HEK293T (cell line): ENCODE measurements at places on chromosomes 11 and 22.

DNA sequence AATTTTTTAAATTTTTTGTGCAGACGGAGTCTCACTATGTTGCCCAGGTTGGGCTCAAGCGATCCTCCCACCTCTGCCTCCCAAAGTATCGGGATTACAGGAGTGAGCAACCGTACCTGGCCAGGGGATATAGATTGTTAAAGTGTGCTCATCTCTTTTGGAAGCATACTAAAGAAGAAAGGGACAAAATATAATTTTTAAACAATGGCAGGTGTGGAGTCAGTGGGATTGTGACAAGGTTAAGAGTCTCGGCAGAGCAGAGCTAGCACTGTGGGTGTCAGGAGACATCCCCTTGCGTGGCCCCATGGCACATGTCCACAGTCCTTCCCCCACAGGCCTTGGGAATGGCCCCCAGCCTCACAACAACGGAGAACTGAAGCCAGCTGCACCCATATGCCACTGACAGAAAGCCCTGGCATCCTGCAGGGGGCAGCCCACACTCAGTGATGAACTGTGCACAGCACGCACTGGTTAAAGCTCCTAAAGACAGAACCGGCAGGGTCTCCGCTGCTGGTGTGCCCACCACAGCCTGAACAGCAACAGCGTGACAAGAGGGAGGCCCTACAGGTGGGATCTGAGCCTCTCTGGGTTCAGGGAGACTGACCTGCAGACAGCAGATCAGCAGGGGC, 29.9 kb downstream of the SERPIND1 start:
- peak; percentile 67 for DNase-seq

- no peak for DNase-seq
Observed at GRCh38 chr22:27989758-27990450, 70.8 kb upstream of the PITPNB start.

GRCh38 chr11:10233581-10233980, 60.4 kb downstream of the SBF2 start:
- DNase-seq = no peak

- DNase-seq = no peak
Observed at GRCh38 chr22:40729284-40729683, 50.0 kb downstream of the MCHR1 start.

GRCh38 chr22:37848587-37849088, 581 bp upstream of the EIF3L start:
- DNase-seq = peak; percentile 47

DNA sequence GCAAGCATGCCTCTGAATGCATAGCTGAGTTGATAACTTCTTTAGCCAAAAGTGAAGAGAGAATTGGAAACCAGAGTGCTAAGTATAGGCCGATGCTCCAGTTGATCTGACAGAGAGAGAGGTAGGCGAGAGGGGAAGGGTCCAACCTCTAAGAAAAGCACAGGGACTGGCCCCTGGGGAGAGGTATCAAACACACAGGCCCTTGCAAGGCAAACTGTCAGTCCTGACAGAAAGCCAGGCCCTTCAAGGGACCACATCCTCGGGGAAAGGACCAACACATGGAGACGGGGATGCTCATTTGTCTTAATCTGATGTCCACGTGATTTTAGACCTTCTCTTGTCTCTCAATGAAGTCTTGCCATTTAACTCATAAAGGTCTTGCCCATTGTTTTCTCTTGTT, 43.9 kb upstream of the SPATA19 start:
- no peak for DNase-seq

DNA sequence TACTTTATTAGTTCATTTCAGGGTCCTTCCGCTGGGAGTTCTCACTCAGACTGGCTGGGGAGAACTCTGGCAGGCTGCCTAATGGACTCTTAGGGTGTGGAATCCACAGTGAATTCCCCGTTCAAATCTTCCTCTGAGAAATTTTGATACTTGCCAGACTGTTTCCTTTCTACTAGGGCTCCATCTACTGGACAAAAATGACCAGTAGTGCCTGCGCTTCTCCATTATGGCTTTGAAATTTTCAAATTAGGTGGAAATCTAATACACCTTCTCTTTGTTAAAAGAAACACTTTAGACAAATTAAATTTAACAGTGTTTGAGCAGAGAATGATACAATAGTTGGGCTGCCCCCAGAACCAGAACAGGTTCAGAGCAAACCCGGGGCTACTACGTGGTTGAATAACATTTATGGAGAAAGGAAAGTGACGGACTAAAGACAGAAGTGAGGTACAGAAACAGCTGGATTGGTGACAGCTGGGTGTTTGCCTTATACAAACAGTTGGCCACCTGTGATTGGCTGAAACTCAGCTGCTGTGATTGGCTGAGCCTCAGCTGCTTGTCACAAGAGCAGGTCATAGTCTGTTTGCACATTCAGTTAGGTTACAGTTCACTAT, 52.9 kb upstream of the FDX1 start:
- DNase-seq = peak; percentile 78

- no peak for DNase-seq
Observed at GRCh38 chr11:42528911-42529310, 782.9 kb upstream of the API5 start.

DNA sequence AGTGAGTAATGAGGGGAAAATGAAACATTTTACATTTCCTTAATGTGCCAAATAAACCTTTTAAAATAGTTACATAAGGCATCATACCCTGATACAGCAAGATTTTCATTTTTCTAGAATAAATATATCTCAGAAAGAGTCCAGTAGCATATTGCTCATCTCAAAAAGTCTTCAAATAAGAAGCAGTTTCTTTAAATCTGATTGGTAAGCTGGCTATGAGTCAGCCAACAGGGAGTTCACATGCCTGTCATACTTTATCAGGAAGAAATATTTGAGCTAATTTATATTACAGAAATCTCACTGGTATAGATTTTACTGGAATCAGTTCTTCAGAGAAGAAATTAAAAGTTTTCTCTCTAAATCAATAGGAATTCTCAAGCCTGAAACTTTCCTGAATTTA, 258.1 kb downstream of the C11orf87 start:
- no peak for DNase-seq

- peak; percentile 55 for DNase-seq
Observed at GRCh38 chr11:45580399-45580798, 85.0 kb downstream of the CHST1 start.

- DNase-seq = no peak
Observed at GRCh38 chr11:66126064-66126463, 56.0 kb downstream of the PACS1 start.

GRCh38 chr11:65538915-65539743, 14.2 kb downstream of the SCYL1 start:
- DNase-seq = no peak

GRCh38 chr22:21070690-21071615, 25.2 kb downstream of the LRRC74B start:
- no peak for DNase-seq

GRCh38 chr22:38700270-38700788, 414 bp downstream of the JOSD1 start:
- DNase-seq = no peak

DNA sequence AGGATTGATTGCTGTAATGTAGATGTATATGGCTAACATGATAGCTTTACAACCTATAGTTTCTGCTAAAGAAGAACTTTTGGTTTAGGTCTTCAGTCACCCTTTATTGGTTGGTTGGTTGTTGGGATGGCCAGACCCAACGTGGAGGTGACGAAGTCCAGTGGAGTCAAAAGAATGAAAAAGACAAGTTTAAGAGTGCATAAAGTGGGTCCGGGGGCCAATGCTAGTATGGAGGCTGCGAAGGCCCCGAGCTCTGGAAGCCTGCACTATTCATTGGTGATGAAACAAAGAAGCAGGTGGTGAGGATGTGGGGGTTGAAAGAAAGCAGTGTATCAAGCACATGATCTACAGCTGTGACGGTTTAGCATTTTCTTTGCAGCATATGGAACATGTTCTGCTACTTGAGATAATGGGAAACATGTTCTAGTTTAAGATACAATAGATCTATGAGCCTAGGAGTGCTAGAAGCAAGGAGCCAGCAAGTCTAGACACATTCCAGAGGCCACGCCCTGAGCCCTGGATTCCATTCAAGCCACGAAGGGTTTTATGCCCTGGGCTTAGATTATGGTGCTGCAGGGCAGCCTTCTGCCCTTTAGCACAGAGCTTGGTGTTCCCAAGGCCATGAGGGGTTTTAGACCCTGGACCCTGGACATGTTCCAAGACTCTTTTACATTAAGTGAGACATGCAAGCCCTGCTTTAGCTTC, 6.3 kb downstream of the TCP11L1 start:
- DNase-seq = no peak

GRCh38 chr22:37905534-37906363, at the start of gene MICALL1:
TSS of gene MICALL1 (plus strand) at chr22:37906297. CDS start at chr22:37906423, 126 bp downstream.
- peak; percentile 90 for DNase-seq

DNA sequence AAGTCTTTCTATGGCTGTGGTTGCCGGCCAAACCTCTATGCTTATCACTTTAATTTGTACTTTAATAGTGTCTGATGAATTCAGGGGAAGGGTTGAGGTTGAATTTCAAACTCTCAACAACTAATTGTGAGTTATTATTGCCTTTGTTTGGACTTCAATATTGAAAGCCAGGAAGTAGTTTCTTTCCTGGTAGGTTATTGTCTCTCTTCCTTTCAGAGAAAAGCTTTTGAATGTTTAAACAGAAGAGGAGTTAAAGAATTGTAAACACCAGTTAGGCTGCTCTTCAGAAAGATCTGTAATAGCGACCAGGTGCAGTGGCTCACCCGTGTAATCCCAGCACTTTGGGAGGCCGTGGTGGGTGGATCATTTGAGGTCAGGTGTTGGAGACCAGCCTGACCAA, 22.2 kb downstream of the NNMT start:
- no peak for DNase-seq

DNA sequence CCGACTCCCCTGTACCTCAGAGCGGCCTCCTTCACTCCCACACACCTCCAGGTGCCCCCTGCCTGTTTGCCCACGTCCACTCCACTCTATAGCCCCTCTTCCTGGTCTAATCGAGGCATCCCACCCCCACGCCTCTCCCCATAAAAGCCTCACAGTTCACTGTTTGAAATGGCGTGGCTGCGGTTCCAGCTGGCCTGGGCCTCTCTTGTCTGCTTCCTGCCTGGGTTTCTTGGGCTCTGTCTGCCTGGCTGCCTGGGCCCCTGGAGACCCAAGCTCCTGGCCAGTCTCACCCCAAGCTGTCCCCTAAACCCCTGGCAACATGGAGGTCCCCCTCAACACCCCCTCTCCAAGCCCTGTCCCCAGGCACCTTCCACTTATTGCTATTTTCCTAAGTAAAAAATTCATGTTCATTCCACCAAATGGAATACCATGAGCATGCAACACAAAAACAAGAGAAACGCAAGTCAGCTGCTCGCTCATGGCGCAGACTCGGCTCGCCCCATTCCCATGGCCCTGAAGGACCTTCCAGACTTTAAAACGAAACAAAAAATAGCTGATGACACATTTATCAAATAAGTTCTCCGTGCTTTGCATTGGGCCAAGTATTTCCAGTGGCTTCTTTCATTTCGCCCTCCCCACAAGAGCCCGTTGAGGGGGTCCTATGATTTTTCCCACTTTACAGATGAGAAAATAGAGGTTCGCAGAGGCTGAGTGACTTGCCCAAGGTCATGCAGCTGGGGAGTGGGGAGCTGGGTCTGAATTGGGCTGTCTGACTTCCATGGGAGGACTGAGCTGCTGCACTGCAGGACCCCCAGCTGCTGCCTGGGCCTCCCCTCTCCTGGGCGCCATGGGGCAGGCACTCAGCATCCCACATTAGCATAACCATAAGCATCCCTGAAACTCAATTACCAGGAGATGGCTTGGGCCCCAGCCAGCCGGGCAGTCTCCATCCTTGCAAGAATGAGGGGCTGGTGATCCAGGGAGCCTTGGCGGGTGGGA, 11.7 kb upstream of the FLRT1 start:
- DNase-seq = no peak

DNA sequence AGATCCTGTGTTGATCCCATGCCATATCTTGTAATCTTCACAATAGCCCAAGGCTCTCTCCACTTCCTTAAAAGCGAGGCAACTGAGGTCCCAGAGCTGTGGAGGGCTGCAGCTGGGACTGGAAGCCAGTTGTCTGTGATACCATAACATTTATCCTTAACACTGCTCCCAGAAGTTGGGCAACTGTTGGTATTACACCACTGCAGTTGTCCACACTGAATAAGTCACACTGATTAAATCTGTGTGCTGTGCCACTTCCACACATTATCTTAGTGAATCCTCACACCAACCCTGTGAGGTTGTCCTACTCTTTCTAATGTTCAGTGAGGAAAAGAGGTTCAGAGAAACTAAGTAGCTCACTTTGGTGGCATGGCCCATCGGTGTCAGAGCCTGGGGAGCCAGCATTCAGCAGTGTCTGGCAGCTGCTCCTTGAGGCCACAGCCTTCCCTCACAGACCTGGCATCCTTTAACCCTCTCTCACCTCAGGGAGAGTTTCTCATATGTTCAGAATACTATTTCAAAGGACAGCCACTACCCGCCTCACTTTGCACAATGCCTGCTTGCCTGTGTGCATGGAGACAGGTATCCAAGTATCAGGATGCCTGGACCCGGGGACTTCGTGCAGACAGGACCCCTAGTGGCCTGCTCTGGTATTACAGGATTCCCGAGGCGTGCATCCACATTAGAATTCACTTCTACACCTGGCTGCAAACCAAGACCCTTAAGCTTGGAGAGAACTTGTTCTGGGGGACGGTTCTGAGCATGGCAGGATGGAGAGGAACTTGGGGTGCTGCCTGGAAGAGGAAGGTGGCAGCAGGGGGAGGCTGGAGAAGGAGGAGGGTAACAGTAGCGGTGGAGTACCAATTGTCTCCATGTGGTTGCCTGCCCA, 221.9 kb upstream of the TBCEL start:
- peak; percentile 81 for DNase-seq

- peak; percentile 74 for DNase-seq
Observed at GRCh38 chr11:67640021-67640757, 626 bp upstream of the TBX10 start.

DNA sequence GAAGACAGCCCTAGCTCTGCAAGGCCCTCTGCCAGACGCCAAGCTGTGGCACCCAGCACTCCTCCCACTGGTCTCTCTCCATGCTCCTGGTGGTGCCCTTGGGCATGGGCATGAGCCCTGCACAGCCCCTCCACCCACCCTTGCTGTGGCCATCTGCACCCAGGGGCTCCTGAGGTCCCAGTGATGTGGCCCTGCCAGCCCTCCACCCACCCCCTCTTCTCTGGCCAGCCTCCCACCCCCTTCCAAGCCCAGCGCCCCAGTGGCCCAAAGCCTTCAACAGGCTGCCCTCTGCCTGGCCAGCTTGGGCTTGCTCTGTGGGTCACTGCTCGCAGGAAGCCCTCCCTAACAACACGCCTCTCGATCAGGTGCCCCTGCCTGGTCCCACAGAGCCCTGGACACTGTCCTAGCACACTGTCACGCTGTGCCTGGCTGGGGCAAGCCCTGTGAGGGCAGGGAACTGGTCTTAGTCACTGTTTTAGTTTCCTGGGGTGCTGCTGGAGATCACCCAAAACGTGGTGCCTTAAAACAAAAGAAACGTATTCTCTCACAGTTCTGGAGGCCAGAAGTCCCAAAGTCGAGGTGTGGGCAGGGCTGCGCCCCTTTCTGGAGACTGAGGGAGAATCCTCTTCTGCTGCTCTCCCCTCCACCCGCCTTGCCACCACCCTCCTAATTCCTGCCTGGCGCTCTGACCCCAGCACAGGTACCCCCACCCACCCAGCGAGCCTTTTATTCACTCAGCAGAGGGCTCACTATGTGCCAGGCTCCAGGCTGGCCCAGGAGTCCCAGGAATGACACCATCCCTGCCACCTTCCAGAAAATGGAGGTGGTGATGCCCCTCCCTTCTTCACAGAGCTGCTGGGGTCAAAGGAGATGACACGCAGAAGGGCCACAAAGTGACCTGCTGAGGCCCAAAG, 14.7 kb downstream of the SULT4A1 start:
- DNase-seq = no peak

- DNase-seq = no peak
Observed at GRCh38 chr11:125603207-125603606, 10.6 kb downstream of the STT3A start.

GRCh38 chr11:29095821-29096220, 921.0 kb downstream of the KCNA4 start:
- DNase-seq = no peak

- DNase-seq = peak; percentile 62
Observed at GRCh38 chr22:41857155-41857859, 24.4 kb downstream of the SREBF2 start.
